ENCODE measurements at places on chromosomes 1 and 21. TPM values are rescaled to one million over a fixed set of nuclear protein-coding genes. Genes with fewer than 3 reads are reported as not detected.

Gene WNT3A
- polyA plus RNA-seq, result not detected

Gene OR2T2
- not detected for polyA plus RNA-seq

Gene TBX19
- 3.1 TPM for polyA plus RNA-seq

Gene LCE3D
- polyA plus RNA-seq, result not detected

Gene TMEM200B
- 0.08 TPM for polyA plus RNA-seq

Gene SELL
- polyA plus RNA-seq, result 1,901 TPM
